ENCODE measurements at places on chromosomes 1 and 21.

DNA sequence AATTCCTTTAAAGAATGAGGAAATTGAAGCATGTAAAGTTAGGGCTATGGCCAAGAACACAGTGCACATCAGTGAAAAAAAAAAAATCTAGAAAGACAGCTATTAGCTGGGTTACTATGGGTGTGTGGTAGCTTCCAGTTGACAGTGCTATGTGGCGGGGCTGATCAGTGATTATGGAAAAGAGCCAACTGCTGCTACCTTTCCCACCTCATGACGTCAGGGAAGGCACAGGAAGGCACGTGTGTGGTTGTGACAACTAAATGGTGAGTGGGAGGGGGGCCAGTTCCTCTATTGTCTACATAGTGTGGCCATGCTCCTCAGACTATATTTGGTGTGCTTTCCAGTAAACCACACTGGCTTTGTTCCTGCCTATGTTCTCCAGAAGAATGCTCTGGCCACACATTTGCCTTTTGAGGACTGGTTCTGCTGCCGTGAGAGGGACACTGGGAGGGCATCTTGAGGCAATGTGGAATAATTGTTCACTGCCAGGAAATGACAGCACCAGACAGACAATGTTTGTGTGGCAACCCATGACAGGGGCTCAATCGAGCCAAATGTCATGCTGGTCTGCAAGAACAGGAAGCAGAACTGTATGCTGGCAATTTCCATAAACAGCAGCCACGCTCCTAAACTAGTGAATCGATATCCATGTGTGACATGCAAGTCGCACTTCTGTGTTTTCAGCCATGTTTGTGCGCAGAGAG is 3.0 kb upstream of the SDE2 start:
- DNase-seq, result no peak

DNA sequence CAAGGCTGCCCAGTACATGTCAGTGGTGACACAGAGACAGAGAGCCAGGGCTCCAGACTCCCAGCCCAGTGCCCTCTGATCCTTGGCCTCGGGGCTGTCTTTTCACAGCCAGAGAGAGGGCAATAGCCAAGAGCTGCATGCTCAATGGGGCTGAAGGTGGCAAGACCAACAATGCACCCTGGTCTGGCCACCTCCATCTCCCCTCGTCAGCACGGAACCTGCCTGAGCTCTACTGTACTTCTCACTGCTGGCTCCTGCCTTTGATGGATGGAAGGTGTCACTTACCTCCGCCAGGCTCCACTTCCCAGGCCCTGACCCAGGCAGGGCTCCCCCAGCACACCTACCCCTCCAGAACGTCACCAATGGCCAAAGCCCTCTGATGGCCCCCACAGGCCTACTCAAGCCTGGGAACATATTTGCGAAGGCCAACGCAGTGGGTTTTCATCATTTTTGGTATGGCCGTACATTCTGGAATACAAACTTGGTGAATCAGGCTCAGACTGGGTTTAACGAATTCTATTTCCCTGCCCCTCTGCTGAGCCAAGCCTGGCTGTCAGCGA is 88.1 kb downstream of the DMRTB1 start:
- DNase-seq, result peak; percentile 15

GRCh38 chr21:41801321-41802197 is 34.7 kb upstream of the RIPK4 start:
- no peak for DNase-seq

- no peak for DNase-seq
These were observed 106.0 kb downstream of the NOS1AP start for GRCh38 chr1:162175379-162176081.

DNA sequence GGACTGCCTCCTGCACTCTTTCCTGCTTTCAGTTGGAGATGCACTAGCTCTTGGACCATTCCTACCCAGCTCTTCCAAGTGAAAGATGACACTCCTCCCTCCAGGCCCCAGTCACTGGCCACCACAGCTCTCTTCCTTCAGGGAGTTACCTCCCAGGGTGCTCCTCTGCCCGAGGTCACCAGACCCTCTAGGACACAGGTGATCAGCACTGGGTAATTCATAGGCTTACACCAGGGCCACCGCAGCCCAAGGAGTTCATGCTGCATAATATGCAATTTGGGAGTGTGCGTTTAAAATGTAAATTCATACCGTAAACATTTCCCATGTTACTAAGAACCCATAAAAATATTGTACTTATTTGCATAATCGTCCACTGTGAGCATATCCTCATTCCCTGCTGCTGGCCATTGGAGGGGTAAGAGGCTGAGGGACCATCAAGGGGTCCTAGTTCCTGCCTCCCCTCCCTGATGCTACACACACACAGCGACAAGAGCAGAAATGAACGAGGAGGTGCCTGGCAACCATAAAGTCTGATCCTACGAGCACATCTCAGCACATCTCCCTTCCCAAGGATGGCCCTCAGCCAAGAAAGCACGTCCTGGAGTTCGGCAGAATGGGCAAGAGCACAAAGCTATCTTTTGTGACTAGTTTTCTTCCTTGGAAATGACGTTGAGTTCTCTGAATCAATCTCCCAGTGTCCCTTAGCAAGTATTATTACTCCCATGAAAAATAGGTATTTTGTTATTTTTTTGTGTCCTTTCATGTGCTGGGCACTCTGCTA is 222.9 kb upstream of the RAB4A start:
- DNase-seq, result no peak

DNA sequence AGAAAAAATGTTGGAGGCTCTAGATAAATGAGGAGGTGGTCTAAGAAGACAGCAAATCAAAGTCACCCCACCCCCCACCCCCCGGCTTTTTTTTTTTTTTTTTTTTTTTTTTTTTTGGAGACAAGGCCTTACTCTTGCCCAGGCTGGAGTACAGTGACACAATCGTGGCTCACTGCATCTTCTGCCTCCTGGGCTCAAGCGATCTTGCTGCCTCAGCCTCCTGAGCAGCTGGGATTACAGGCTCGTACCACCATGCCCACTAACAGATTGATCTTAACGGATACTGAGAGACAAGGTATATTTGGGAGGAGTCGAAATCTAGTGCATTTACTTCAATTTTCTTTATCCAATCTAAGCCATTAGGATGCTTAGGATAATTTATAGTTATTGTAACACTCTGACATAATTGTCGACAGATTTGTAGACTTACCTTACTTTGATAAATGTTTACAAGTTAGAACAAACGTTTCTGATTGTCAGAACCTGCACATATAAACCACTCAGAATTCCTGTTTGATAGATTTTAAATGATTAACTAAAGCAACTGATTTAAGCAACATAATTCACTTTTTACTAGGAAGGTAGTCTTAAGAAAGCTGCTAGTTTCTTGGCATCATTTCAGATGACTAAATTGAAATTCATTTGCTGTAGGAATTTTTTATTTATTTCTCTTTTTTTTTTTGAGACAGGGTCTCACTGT is 33.7 kb upstream of the NBL1 start:
- no peak for DNase-seq

- no peak for DNase-seq
These were observed 178.7 kb downstream of the CYYR1 start for GRCh38 chr21:26394341-26394740.

- no peak for DNase-seq
These were observed 6.8 kb downstream of the PSMB4 start for GRCh38 chr1:151406176-151406575.

DNA sequence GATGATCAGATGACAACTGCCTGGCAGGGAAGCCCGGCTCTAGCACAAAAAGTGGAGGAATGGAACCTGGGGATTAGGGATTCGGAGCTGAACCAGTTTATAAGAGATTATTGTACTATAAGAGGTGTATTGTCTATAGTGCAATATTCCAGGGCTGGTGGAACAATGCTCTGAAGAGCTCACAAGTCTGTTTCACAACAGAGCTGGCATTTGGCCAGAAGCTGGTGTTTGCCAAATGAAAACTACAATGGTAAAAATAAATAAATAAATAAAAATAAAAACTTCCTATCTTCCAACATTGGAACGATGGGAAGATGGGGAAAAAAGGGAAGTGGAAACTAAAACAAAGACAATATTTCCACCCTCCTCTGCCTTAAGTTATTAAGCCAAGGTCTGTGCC is 73.5 kb downstream of the CHODL start:
- no peak for DNase-seq

- no peak for DNase-seq
These were observed 14.4 kb upstream of the IFI6 start for GRCh38 chr1:27686223-27686990.

DNA sequence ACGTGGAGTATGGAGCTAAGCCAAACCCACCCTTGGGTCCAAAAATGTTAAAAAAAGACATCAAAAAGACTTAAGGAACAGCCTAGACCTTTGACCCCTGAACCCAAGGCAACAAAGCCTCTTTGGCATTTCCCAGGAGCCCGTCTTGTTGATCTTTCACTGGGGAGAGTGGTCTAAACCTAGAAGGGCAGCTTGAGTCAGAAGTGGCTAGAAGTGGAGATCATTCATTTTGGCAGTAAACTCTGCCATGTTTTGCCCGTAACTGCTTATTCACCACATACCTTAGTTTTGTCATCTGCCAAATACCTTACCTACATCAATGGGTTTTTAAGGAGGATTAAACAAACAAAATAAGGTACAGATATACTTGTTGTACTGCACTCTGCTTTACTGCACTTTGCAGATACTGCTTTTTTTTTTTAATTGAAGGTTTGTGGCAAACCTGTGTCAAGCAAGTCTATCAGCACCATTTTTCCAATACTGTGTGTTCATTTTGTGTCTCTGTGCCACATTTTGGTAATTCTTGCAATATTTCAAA is 1.7 kb upstream of the CTSE start:
- DNase-seq, result no peak

DNA sequence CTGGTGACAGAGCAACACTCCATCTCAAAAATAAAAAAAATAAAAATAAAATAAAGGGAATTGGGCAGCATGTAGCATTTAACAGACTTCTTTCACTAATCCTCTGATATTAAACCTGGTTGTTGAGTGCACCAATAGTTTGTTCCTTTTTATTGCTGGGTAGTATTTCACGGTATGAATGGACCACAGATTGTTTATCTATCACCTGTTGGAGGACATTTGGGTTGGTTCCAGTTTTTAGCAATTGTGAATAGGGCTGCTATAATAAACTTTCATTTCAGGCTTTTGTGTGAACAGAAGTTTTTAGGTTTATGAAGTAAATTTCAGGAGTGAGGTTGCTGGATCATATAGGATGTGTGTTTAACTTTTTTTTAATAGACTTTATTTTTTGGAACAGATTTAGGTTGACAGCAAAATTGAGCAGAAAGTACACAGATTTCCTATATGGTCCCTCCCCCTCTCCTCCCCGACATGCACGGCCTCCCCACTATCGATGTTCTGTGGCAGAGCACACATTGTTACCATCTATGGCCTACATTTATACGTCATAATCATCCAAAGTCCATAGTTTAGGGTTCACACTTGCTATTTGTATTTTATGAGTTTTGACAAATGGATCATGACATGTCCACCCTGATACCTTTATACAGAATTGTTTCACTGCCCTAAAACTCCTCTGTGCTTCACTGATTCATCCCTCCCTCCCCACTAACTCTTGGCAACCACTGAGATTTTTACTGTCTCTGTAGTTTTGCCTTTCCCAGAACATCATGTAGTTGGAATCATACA is 66.1 kb upstream of the TMPRSS2 start:
- no peak for DNase-seq

- DNase-seq, result peak; percentile 83
These were observed 26.1 kb downstream of the UBE2T start for GRCh38 chr1:202315576-202316168.

GRCh38 chr1:162373541-162374260 is 3.0 kb downstream of the SPATA46 start:
- no peak for DNase-seq

- DNase-seq, result peak; percentile 24
These were observed 101.6 kb downstream of the TLR5 start for GRCh38 chr1:223041481-223041880.

DNA sequence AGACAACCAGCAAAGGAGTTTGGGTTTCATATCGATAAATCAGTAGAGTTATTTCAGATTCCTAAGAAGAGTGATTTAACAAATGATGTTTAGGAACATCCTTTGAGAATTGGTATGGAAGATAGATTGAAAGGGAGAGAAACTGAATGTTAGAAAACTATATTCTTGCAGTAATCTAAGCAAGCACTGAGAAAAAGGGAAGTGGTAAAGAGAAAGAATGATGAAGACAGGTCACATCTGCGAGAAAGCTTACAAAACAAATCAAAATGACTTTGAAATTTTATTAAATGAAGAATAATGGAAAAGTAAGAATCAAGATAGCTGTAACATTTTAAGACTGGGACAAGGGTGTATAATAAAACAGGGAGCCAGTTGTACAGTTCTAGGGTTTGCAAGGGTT is 177.0 kb downstream of the HS2ST1 start:
- DNase-seq, result no peak

- no peak for DNase-seq
These were observed 16.9 kb upstream of the CDC14A start for GRCh38 chr1:100335436-100335835.

DNA sequence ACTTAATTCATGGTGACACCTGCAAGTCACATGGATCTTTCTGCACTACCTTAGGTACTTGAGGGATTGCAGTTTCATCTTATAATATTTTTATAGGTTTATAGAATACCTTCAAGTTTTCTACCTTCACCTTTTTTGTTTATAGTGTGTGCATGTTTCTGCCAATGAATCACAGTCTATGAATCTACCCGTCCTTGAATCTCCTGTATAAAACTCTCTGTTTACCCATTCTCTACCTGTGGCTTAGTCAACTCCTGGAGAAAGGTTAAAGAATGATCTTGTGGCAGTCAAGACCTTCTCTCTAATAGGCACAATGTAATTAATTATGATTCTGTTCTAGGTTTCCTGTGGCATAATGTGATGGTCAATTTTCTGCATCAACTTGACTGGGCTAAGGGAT is 3.2 kb upstream of the GSTM2 start:
- no peak for DNase-seq

- no peak for DNase-seq
These were observed 2.1 kb upstream of the TDRD5 start for GRCh38 chr1:179589509-179589908.

DNA sequence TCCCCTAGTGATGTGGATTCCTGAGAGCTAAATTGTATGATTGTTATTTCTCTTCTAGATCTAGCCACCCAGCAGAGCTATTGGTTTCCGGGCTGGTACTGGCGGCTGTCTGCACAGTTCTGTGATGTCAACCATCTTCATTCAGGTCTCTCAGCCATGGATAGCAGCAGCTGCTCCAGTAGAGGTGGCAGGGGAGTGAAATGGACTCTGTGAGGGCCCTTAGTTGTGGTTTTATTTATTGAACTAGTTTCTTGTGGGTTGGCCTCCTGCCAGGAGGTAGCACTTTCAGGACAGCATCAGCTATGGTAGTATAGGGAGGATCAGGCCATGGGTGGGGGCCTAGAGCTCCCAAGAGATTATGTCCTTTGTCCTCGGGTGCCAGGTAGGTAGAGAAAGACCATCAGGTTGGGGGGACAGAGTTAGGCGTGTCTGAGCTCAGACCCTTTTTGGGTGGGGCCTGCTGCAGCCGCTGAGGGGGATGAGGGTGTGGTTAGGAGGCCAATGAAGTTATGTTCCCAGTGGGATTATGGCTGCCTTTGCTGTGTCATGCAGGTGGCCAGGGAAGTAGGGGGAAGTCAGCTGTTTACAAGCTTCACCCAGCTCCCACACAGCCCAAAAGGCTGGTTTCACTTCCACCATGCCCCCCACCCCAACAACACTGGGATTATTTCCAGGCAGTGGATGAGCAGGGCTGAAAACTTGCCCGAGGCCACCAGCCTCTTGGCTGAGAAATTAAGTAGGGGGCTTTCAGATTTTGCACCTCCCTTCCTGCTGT is 55.1 kb upstream of the RGS4 start:
- DNase-seq, result no peak

GRCh38 chr1:236862615-236863211 is 67.6 kb downstream of the MTR start:
- DNase-seq, result no peak

All from breast epithelium (tissue), 4 donors.